ENCODE measurements at places on chromosomes 2 and 18.

DNA sequence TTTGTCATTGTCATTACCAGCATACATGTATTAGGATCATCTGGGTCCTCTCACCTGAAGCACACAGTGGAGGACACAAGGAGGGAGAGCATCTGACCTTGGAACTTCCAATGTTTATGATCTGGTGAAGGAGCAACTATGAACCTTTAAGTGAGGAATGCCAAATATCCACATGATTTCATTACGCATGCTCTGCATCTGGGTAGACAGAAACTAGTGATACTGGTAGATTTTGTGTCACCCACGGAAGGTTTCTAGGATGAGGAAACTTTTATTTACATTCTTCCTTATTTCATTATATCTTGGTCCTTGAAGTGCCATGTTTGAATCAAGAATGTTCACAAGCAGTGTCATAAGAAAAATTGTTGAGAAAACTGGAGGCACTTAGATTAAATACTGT, 32.1 kb downstream of the SPC25 start:
- no peak for DNase-seq

DNA sequence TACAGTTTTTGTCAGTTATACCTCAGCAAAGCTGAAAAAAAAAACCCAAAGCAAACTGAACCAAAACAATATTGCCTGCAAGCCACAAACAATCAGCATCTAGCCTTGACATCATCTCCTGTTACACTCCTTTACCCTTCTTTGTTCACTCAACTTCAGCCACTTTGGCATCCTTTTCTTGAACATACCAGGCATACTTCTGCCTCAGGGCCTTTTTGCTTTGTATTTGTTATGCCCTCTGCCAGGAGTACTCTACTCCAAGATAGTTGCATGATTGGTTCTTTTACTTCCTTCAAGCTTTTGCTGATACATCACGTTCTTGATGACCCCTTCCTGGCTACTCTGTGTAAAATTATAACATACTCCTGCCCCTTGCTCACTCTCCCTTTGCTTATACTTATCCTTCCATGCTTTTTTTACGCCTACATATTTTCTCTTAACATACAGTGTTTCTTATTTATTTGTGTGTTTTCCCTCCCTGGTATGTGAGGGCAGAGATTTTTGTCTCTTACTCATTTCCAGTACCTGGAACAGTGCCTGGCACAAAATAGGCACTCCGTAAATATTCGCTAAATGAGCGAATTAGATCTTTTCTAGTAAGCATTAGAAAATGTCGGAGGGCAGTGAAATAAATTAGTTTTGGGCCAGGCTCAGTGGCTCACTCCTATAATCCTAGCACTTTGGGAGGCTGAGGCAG, 12.7 kb downstream of the ABI2 start:
- no peak for DNase-seq

DNA sequence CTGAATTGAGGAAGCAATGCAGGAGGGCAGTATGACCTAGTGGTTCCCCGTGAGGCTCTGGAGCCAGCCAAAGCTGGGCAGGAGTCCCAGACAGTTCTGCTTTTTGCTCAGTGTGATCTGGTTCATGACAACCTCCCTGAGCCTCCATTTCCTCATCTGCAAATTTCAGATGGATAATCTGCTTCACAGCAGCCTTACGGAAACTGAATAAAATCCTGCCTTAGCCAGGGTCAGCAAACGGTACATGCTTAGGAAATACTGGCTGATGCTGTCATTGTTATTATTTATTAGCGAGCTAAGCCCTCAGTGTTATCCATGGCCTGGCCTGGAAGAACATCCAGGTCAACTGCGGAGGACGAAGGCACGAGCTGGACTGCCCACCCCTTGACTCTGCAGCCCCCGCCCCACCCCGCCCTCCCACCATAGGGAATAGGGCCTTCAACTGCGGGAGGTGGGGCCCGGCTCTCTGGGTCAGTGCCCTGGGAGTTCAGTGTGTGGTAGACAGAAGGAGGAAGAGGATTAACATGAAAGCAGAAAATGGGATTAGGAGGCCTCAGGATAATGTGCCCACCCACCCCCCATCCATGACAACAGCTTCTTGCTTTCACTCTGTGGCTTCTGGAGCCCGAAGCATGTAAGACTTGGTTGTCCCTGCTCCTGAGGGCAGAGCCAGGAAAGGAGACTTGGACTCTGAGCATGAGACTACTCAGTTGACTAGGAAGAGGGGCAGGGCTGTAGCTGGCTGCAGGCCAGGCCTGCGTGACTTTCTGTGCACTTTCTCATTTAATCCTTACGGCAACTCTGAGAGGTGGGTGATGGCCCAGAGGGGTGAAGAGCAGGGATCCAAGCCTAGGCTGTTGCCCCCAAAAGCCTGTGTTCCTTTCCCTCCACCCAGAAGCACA, 13.1 kb downstream of the PKDCC start:
- peak; percentile 88 for DNase-seq

GRCh38 chr2:180664507-180664906, 315.9 kb upstream of the UBE2E3 start:
- DNase-seq: no peak

GRCh38 chr2:76270096-76270710, 559.5 kb upstream of the GCFC2 start:
- DNase-seq: no peak

GRCh38 chr18:72799106-72799505, 68.7 kb downstream of the NETO1 start:
- no peak for DNase-seq

GRCh38 chr2:238304116-238304515, 15.7 kb upstream of the PER2 start:
- DNase-seq: no peak

DNA sequence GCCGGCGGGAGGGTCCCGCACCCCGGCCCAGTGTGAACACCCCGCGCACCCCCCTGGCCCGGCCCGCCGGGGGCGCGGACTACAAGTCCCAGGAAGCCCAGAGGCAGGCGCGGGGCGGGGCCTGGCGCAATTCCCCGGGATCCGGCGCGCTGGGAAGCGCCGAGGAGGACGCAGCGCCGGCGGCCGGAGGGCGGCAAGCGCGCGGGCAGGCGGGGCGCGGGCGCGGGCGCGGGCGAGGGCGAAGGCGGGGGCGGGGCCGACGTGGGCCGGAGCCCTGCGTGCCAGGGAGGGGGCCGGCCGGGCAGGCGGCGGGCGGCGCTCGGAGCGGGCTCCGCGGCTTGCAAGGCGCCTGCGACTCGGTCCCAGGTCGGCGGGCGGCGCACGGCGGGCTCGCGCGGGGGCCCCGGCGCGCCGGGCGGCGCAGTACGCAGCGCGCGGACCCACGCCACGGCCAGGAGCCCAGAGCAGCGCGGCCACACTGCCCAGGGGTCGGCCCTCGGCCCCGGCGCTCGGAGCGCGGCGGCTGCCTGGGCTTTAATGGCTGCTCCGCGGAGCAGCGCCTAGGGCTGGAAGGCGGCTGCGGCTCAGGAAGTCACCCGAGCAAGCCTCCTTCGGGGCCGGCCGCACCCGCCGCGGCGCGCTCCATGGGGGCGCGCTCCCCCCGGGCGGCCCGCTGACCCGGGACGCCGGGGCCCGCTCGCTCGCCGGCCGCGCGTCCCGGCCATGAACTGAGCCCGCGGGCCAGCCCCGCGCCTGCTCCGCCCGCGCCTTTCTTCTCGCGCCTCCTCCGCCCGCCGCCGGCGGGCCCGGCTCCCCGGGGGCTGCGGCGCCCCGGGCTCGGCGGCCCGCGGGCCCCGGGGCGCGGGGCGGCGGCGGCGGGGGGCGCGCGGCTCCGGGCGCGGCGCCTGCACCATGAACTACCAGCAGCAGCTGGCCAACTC, at the start of gene AGAP1:
TSS of gene AGAP1 (plus strand) at position 269 of the 941 bp plus-strand sequence.
- peak; percentile 55 for DNase-seq

GRCh38 chr2:100292022-100292580, 30.2 kb downstream of the LONRF2 start:
- DNase-seq: no peak

GRCh38 chr2:14180333-14180732, 452.2 kb upstream of the LRATD1 start:
- no peak for DNase-seq

- DNase-seq: no peak
Observed at GRCh38 chr2:19829672-19830071, 72.1 kb downstream of the TTC32 start.

DNA sequence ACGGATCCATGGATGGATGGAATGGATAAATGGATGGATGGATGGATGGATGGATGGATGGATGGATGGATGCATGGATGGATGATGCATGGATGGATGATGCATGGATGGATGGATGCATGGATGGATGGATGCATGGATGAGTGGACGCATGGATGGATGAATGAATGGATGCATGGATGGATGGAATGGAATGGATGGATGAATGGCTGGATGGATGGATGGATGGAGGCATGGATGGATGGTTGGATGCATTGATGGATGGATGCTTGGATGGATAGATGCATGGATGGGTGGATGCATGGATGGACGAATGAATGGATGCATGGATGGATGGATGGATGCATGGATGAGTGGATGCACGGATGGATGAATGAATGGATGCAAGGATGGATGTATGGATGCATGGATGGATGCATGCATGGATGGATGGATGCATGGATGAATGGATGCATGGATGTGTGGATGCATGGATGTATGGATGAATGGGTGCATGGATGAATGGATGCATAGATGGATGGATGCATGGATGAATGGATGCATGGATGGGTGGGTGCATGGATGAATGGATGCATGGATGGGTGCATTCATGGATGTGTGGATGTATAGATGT, 209.2 kb downstream of the ALPK2 start:
- no peak for DNase-seq

DNA sequence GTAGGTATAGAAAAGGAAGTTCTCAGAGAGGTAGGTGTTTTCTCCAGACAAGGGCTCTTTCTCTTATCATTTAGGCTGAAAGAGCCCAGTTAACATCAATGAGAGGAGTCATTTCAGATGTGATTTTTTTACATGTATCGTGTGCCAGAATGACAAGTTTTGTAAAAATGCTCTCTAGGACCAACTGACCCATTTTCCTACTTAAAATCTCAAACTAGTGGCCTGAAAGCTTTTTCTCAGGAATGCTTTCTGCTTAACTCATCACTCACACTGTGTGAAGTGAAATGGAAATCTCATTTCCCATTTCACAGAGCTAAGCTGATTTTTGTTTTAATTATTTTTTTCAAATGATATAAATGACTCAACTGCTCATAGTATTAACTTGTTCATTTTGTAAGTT, 128.7 kb upstream of the CYP26B1 start:
- no peak for DNase-seq

DNA sequence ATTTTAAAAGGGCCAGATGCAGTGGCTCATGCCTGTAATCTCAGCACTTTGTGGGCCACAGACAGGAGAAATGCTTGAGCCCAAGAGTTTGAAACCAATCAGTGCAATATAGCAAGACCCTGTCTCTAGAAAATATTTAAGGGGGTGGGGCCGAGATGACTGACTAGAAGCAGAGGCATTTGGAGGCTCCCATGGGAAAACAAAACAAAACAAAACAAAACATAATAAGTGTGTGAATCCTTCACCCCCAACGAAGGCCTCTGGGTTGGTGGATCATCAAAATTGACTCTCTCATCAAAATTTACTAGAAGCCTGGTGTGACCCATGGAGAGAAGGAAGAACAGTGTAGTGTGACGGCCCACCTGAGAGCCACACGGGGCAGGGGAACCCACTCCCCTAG, 560.9 kb downstream of the LRP1B start:
- DNase-seq: no peak

DNA sequence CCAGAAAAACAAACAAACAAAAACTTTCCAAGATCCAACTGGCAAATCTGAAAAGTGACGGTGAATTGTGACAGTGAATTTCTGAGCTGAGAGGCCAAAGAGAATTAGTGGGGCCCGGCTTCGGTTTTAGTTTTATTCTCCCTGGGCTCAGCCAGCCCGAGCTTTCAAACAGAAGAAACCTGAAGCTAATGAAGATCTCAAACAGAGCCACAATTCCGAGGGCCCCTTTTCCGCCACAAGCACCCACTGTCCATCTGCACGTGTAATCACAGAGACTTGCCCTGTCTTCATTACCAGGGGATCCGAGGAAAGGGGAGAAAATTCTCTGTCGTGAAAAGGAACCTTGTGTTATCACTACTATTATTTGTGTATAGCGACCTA, 4.2 kb upstream of the ONECUT2 start:
- no peak for DNase-seq

- DNase-seq: no peak
Observed at GRCh38 chr2:10226038-10226724, 76.5 kb upstream of the HPCAL1 start.

DNA sequence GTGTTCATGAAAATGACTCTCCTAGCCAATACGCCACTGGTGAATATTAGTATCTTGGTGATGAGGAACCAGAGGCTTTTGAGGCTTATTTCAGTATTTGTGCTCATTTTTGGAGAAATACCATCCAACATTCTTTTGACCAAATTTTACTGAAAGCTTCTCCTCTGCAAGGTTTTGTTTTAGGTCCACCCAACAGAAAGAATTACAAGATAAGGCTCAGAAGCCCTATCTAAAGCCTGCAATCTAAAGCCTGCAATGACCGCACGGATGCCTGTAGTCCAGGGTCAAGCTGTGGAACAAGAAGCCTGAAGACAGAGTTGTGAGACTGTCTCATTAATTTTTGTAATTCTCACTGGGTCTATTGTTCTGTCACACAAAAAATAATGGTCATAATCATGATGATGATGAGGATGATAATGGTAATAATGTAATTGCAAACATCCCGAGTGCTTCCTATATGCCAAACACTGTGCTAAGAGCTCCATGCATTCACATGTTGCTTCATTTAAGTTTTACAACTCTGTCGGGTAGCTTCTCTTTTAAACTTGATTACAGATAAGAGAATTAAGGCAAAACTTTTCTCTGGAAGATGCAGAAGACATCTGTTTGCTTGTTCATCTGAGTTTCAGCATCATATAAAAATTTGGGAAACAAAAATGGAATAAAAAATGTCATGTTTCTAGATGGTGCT, 33.2 kb upstream of the NCOA1 start:
- no peak for DNase-seq

DNA sequence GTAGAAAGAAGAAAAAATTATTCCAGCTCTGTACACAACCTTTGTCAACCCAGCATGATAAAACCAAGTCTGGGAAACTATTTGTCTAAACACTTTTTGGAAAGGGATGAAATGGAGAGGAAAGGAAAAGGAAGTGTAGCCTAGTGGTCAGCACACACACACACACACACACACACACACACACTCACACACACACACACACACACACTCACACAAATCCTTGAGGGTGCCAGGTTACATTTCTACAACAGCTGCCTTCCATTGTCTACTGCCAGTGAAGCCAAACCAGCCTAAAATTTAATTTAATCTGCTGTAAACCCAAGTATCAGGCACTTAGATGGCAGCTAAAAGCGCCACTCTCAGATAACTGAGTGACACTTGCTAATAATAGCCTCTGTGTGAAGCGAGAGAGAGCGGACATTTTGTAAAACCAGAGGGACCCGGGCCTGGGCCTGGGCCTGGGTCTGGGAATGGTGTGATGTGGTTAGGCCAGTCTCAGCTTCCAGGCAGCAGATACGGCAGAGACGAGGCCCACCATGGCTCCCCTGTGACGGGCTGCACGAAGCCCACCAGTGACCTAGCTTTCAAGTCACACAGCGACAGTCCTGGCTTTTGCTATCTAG, 32.4 kb downstream of the BCL11A start:
- no peak for DNase-seq

DNA sequence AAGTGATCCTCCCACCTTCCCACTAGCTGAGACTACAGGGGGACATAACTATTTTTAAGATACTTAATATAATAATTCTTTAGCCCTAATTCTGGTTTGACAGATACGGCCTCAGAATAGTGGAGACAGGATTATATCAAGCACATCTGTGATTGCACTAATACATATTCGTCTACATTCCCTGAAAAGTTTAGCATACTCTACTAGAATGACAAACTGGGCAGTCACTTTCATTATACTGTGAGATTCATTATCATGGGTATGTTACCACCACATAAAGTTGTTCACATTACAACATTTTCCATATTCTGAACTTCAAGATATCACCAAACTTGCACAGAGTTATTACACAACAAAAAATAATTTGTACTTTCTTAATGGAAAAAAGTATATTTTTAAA, 11.0 kb downstream of the FAM210A start:
- no peak for DNase-seq
